HFFc6 (cell line): ENCODE measurements at places on chromosomes 11 and 22. TPM values are rescaled to one million over a fixed set of nuclear protein-coding genes. Genes with fewer than 3 reads are reported as not detected.

DNA sequence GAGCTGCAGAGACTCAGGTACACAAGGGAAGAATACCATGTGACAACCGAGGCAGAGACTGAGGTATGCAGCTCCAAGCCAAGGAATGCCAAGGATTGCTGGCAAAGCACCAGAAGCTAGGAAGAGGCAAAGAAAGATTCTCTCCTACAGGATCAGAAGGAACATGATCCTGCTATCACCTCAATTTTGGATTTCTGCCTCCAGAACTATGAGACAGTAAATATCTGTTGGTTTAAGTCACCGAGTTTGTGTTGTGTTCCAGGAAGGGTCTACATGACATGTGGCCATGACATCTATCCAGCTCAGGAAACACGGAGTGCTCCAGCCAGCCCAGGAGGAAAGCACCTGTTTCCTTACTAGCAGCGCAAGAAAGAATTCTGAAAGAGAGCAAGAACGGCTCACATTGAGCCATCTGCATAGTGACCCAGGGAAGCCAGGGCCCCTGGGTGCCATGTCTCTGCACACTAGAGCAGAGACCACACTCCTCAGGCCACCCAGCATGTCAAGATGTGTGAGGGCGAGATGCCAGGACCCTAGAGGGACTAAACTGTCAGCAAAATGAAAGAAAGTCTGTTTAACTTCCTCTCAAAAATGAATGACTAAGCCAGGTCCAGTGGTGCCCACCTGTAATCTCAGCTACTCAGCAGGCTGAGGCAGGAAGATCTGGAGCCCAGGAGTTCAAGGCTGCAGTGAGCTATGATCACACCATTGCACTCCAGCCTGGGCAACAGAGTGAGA lies 35.6 kb upstream of the GALNT18 start:
- DNase-seq, result no peak

Gene HEPHL1
- not detected in 3 replicates for total RNA-seq

GRCh38 chr11:5137014-5137413 lies 1.1 kb downstream of the OR52A5 start:
- DNase-seq, result no peak

DNA sequence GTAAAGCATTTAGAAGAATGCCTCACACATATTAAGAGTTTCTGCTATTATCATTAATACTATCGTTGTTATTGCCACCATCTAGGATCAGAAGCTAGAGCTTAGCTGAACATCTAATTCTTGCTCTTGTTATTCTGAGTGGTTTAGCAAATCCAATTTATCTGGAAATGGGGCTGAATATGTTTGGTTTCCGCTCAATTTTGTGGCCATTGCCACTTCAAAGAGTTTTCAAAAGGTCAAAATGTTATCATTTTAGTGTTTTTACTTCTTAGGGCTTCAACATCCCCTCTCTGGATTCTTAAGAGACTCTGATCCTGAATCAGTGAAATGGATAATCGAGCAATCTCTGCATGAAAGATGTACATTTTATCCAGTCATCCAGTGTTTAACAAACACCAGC lies 10.2 kb upstream of the PIK3IP1 start:
- DNase-seq, result no peak

Gene PARVB
- total RNA-seq, result 36.5 to 46.9 TPM (median 43.3 TPM) in 3 replicates

- DNase-seq, result no peak
Observed at GRCh38 chr11:71987521-71987920, 11.2 kb upstream of the IL18BP start.
